ENCODE measurements at places on chromosomes 2 and 18.

- DNase-seq, result no peak
Measured at GRCh38 chr2:9753665-9754531, 89.4 kb upstream of the TAF1B start.

DNA sequence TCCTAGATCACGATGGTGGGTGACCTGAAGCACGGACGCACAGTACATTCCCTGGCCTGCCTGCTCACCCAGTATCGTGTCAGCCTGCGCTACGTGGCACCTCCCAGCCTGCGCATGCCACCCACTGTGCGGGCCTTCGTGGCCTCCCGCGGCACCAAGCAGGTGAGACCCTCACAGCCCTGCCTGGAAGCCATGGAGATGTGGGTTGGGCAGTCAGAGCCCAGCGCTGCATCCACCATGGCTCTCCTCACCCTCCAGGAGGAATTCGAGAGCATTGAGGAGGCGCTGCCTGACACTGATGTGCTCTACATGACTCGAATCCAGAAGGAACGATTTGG lies 20.3 kb downstream of the SLC30A3 start:
- no peak for DNase-seq

DNA sequence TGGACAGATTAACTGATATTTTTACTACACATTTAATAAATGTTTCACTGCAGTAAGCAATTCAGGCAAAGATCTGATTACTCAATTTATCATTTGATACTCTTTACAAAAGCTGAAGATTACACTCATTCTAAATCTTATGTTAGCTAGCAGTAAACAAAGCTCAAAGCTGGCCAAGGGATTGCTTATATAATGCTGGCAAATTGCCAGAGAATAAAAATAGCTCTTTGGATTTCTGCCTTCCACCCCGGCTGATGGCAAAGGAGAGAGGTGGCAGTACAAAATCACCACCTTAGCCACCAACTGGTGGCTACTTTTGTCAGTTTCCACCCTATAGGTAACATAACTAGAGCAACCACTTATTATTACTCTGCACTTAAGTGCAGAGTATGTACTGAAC lies 320.5 kb downstream of the FSIP2 start:
- peak; percentile 1 for DNase-seq

GRCh38 chr2:130915595-130916437 lies 79.1 kb downstream of the ARHGEF4 start:
- no peak for DNase-seq

DNA sequence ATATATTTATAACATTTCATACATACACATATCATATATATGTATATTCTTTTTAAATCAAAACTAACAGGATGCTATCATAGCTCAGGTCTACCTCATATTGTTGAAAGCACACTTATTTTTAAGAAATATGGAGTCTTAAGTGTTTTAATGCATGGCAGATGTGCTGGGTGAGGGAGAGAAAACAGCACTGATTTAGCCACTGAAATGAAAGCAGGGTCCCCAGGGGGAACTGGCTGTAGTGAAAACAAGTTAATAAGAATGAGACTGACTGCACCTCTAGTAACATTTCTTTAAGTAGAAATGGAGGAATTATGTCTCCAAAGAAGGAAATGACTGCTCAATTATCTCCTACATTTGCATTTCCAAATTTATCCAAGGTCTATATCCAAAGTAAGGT lies 857.8 kb downstream of the DCDC2C start:
- no peak for DNase-seq

DNA sequence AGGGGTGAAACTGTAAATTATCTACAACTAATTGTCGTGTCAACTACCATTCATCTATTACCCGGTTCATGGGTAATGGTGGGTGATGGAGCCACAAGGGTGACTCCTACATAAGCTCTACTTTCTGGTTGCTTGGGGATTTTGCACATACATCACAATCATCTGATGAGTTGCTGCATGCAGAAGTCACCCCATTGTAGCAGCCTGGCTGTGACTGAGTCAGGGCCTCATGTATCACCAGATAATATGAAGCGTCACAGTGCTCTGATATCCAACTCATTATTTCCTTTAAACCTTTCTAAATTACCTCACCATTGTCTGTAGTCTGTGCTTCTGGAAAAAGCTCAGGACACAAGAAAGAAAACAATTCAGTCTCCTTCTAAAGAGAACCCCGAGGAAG lies 32.4 kb upstream of the GORASP2 start:
- DNase-seq, result no peak

- no peak for DNase-seq
Measured at GRCh38 chr2:166170356-166170755, 42.5 kb upstream of the SCN1A start.

- peak; percentile 8 for DNase-seq
Measured at GRCh38 chr2:173218326-173219056, 136.2 kb upstream of the CDCA7 start.

- DNase-seq, result no peak
Measured at GRCh38 chr2:8357738-8358518, 323.9 kb upstream of the ID2 start.

DNA sequence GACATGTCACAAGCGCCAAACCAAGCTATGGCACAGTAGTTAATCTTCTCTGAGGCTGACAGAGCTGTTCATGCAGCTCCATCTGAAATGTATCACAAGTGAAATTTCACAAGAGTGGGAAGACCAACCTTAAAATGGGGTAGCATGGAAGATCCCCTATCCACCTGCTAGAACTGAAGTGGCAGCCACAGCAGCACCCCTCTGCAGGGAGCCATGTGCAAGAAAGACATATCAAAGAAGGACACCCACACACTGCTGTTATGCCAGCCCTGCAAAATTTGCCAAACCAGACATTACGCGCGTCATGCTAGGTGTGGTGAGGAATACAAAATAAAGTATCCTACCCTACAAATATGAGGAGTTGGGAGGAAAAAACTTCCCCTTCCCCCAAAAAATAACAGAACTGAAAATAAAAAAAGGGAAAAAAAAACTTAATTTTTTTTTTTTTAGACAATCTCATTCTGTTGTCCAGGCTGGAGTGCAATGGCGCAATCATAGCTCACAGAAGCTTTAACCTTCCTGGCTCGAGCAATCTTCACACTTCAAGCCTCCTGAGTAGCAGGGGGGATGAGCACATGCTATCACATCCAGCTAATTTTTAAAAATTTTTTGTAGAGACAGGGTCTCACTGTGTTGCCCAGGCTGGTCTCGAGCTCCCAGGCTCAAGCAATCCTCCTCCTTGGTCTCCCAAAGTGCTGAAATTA lies 76.2 kb downstream of the STK39 start:
- DNase-seq, result no peak

DNA sequence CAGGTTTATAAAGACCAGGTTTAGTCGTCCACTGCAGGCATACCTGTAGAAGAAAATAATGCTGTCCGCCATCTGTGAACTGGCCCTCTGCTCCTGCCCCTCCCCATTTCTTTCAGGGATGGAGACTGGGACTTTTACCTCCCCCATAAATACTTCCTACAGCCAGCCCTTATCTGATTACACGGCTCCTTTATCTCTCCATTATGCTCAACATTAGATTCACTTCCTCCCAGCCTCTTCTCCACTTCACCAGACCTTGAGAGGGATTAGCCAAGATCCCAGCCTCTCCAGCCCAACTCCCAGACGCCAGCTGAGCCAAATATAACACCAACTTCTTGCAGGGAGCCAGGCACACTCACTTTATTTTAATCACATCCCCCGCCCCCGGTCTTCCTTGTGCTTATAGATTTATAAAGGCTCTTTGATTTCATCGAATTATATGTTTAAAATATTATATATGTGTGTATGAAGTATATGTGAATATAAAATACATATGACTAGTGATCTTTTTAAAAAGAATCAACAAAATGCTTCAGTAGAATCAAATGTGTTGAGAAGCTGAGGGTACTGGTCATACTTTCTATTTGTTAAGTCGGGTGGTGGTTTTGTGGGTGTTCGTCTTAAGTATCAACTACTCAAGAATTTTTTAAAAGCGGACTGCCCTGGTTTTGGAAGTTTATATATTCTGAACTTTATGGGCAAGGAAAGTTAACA lies 81.0 kb downstream of the SPRED2 start:
- peak; percentile 54 for DNase-seq

All from fibroblast of skin of scalp (primary cell).